ENCODE measurements at places on chromosomes 7 and 10.

- DNase-seq: no peak
Measured at GRCh38 chr7:46160861-46161260, 239.8 kb upstream of the IGFBP3 start.

DNA sequence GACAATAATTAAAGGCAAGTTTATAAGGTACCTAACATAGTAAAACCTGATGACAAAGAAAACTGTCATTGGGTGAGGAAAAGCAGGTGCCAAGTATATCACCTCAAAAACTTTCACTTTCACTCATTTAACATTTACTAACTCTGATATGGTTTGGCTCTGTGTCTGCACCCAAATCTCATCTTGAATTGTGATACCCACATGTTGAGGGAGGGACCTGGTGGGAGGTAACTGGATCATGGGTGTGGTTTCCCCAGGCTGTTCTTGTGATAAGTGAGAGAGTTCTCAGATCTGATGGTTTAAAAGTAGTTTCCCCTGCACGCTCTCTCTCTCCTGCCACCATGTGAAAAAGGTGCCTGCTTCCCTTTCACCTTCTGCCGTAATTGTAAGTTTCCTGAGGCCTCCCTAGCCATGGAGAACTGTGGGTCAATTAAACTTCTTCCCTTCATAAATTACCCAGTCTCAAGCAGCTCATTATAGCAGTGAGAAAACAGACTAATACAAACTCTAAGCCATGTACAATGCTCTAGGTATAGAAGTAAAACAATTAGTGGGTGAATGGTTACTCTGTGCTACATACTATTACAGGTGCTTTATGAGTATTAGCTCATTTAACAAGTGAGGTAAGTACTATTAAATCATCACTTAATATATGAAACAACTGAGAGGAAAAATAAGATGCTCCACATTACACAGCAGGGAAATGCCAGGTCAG lies 199.0 kb downstream of the CHCHD3 start:
- peak; percentile 21 for DNase-seq

DNA sequence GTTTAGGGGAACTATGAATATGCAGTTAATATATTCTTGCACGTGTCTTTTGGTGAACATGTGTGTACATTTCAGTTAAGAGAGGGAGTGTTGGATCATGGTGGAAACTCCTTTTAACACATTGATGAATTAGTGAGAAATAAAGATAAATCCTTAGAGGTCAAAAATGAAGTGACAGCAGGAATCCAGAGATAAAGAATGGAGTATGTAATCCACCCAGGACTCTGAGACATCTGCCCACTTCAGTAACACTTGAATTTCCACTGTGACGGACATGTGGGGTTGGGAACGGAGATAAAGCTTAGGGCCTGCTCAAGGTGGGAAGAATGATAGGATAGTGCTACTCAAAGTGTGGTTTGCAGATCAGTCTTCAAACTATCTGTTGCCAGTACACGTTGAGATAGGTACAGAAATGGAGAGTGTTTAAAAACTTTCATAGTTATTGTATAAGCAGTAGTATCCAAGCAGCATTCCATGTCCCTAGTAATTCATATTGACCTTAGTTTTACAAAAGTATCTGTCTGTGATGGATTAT lies 6.6 kb upstream of the RELN start:
- no peak for DNase-seq

DNA sequence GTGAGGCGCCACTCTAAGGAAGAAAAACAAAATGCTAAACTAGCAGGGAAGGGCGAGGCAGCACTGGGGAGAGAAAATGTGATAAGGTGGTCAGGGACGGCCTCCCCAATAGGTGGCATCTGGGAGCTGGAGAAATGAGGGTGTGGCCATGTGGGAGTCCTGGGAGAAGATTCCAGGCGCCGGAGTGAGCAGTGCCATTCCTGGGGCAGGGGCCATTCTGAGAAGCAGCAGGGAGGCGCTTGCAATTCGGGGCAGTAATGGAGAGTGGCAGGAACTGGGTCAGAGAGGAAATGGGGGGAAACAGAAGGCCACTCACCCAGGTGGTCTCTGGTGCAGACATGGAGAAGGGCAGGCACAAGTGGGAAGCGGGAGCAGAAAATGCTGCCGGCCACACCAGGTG lies 61.8 kb upstream of the LRRC18 start:
- DNase-seq: no peak
